Fibroblast of skin of back (primary cell): ENCODE measurements at places on chromosomes 5 and 9.
A peak's percentile ranks its signal among the peaks of the same experiment; 100 is the strongest.

- no peak for DNase-seq
These were observed 203.9 kb downstream of the RAB3C start for GRCh38 chr5:58786711-58787303.

GRCh38 chr9:87275047-87275725 lies 222.5 kb upstream of the DAPK1 start:
- peak; percentile 58 for DNase-seq

DNA sequence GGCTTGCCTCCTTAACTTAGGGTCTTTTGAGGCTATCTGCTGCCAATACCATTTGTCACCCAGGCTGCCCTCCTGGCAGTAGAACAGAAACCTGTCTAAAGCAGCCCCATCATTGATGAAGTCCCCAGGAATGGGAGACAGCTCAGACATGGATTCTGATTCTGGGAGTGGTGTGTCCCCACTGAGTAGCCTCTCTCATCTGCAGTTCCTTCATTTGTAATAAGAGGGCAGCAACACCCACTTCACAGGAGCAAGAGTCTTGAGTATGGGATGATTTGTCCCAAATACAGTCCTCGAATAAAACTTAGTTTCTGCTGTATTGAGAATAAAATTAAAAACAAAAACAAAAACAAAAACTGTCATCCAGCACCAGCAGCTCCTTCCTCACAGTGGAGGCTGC lies 167.6 kb downstream of the ASTN2 start:
- peak; percentile 26 for DNase-seq

DNA sequence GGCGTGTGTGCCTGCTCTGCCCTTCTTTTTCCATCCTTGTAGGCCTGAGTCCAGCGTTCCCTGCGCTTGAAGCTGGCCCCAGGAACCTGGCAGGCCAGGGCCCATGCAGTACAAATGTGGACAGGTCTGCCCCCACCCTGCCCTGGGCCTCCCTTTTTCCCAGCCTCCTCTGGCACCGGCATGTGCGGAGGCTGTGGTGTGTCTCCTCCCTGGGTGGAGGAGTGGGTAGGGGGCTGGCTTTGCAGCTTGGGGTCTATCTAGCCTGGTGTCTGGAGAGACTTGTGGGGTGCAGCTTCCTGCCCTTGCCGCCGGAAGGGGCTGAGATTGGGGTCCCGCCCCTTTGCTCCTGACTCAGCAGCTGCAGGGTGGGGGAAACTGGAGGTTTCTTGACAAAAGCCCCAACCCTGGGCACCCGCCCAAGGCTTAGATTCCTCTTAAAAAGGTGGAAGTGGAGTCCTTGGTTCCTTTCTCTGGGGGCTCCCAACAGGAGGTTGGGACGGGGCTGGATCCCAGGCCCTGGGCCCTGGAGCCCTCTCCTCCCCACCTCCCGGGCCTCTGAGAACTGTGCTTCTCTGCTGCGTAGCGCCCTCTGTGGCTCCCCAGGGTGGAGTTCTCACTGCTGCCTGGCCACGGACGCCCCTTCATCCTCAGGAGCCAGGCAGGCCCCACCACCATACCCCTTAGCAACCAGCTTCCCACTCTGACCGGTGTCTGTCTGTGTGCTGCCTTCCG lies 18.0 kb downstream of the RXRA start:
- DNase-seq: peak; percentile 46

- peak; percentile 73 for DNase-seq
These were observed 4.0 kb upstream of the TRAF2 start for GRCh38 chr9:136882109-136882946.

DNA sequence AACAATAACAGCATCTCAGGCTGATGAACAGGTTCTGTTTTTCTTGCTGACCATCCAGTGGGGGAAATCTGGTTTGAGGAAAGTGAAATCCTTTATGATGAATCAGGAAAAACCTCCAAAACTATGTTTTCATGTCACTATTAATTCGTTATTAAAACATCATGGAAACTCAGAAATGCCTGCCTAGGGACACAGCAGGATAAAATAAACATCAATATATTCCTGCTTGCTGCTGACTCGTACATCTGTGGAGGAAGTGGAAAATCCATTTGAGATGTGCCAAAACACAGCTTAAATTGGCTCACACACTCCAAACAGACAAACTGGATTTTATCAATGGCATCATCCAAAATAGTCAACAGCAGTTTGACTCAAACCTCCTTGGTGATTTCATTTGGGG lies 53.0 kb downstream of the TEK start:
- DNase-seq: peak; percentile 75

- peak; percentile 25 for DNase-seq
These were observed 839 bp downstream of the GABRG2 start for GRCh38 chr5:162068412-162068811.

GRCh38 chr5:100772548-100772947 lies 130.5 kb downstream of the ST8SIA4 start:
- no peak for DNase-seq

DNA sequence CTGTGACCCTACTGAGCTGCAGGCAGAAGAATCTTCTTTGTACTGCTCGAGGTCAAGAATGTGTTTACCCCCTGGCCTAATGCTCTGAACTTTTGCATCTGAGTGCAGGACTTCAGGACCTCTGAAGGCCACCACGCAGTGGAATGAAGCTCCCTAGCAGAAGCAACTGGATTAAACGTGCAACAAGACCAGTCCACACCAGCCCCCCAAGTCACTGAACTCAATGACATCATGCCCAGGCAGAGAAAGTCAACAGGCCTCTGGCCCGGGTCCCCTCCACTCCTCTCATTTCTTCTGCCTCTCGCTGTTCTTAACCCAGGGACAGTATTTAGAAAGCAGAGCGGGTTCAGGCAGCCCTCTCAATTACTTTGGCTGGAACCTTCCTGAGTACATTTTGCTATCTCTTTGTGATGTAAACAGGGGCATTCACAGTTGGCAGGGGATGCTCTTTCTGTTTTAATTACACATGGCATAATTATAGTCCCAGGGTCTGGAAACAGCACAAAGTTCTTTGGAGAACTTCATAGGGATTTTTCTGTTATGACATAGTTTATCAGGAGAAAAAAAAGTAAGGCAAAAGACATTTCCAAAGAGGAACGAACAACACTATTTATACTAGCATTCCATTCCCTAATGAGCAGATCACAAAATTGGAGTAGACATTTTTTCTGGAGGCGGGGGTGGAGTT lies 108.2 kb upstream of the SPATA31D4 start:
- peak; percentile 58 for DNase-seq

- DNase-seq: no peak
These were observed 25.8 kb upstream of the CD180 start for GRCh38 chr5:67222243-67223025.

DNA sequence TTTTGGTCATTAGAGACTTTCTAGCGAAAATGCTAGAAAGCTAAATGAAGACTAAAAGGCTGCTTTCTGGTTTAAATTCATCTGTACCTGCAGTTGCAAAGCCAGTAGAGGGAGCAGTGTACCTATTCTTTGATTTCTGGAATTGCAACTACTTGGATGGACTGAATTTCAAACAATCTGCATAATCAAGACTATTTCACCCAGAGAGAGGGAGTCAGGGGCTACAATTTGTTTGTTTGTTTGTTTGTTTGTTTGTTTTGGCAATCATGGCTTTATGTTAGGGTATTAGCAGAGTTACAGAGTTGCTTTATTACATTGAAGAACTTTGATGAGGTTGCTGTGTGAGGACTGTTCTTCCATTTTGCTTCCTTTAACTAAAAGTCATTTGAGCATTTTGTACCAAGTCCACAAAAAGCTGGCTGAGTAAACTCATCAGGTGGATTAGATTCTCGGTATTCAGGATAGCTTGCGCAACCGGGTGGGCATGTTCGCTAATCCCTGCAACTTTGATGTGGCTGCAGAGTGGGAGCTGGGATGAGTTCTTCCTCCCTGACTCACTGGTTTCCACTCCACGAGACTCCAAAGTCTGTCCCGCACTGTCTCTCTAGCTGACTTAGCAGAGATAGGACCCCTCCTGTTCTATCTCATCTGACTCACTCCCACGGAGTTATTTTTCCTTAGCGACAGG lies 80.0 kb upstream of the TUT7 start:
- DNase-seq: peak; percentile 67

DNA sequence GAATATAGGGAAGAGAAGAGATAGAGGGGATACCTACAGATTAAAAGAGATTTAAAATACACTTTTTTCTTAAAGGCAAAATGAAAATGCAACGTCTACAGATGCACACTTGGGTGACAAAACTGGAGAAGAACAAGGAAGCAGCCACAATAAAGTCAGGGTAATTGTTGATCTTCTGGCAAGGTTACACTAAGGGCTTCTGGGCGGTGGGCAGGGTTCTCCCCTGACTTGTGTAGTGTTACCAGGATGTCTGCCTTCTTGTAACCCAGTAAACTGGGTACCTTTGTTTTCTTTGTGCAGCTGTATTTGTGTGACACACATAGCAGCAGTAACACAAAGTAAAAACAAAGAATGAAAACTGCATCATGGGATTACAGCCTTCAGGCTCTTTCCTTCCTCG lies 37.8 kb downstream of the EPB41L4B start:
- DNase-seq: no peak

DNA sequence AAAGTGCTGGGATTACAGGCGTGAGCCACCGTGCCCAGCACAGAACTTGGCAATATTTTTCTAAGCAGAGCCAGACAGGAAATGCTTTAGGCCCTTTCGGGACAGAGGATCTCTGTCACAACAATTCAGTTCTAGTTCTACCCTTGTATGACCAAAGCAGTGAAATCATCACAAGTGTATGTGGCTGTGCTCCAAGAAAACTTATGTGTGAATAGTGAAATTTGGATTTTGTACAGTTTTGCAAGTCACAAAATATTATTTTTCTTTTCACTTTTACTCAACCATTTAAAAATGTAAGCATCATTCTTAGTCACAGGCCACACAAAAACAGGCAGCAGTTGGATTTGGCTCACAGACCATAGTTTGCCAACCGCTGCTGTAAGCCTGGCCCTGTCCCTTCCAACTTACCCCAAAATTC lies 20.4 kb upstream of the PRUNE2 start:
- peak; percentile 99 for DNase-seq

- DNase-seq: no peak
These were observed 348.8 kb upstream of the TNC start for GRCh38 chr9:115466756-115467155.
